Naive B cell (primary cell): ENCODE measurements at places on chromosomes 3 and 15.
A peak's percentile ranks its signal among the peaks of the same experiment; 100 is the strongest.

- no peaks in the 10 kb centered on the region for H3K4me1 ChIP-seq
- no peaks in the 10 kb centered on the region for H3K36me3 ChIP-seq
- H3K27ac ChIP-seq = no peak overlapping the region
- H3K4me3 ChIP-seq = no peak overlapping the region
- no peak for DNase-seq
- H3K27me3 ChIP-seq = peaks cover 15% of the 10 kb centered on the region
Observed at GRCh38 chr3:189170559-189170958, 1.2 kb upstream of the TPRG1 start.

- no peak overlapping the region for H3K27ac ChIP-seq
- no peak for DNase-seq
- no peaks in the 10 kb centered on the region for H3K4me1 ChIP-seq
- H3K4me3 ChIP-seq = no peak overlapping the region
Observed at GRCh38 chr3:33758864-33759263, 39.6 kb upstream of the PDCD6IP start.

GRCh38 chr3:64651741-64652241 lies 36.0 kb downstream of the ADAMTS9 start:
- no peak for DNase-seq
- no peaks in the 10 kb centered on the region for H3K27me3 ChIP-seq
- no peaks in the 10 kb centered on the region for H3K4me1 ChIP-seq
- no peak overlapping the region for H3K4me3 ChIP-seq
- H3K36me3 ChIP-seq = no peaks in the 10 kb centered on the region

DNA sequence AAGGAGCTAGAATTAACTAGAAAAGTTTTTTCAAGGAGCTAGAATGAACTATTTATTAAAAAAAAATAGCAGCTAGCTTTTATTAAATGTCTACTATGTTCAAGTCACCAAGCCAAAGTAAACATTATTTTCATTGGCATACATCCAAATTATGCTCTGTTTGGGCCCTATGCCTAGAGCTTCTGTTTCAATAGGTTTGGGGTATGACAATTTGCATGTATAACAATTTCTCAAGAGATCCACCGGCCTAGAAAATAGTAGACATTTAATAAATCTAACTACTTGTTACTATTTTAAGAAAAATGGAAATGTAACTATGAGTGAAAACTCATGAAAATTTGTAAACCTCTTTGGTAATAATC lies 8.0 kb downstream of the GABRR3 start:
- H3K27me3 ChIP-seq = peaks cover 10% of the 10 kb centered on the region
- no peaks in the 10 kb centered on the region for H3K36me3 ChIP-seq
- H3K4me1 ChIP-seq = no peaks in the 10 kb centered on the region
- H3K27ac ChIP-seq = no peak overlapping the region
- no peak for DNase-seq

DNA sequence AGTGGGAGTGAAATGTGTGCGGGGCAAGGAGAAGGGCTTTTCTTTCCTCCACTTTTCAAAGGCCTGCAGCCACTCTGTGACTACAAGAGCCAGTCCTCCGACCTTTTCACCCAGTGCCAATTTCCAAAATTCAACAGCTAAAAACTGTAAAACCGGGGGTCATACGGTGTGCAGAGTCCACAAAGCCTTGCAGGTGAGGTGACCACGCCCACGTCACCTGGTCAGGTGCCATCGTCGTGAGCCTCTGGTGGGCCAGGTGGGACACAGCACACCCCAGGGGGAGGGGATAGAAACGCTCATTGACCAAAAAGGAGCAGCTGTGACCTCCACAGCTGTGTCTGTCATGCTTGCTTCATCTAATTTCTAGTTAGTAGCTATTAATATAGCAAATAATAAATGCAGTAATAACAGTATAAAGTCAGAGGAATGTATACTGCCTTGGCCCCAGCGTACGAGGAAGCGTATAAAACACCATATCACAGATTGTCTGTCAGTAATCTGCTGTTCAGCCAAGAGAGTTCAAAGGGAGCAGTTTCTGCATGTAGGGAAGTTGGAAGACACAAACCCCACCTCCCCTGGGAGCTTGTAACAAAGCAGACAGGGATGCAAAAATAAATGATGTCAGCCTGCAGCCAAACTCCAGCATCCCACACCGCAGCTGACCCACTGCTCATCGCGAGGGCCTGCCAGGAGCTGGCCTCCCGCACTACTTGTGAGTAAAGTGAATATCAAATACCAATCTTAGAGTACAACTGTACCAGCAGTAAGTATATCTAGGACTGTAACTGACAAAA lies 86.7 kb downstream of the VGLL4 start:
- H3K36me3 ChIP-seq = peaks cover 10% of the 10 kb centered on the region
- H3K27me3 ChIP-seq = no peaks in the 10 kb centered on the region
- no peak for DNase-seq
- no peak overlapping the region for H3K4me3 ChIP-seq

- peaks cover 8% of the 10 kb centered on the region for H3K4me1 ChIP-seq
- H3K4me3 ChIP-seq = no peak overlapping the region
- no peak overlapping the region for H3K27ac ChIP-seq
Observed at GRCh38 chr3:99850608-99851007, 32.9 kb downstream of the CMSS1 start.

DNA sequence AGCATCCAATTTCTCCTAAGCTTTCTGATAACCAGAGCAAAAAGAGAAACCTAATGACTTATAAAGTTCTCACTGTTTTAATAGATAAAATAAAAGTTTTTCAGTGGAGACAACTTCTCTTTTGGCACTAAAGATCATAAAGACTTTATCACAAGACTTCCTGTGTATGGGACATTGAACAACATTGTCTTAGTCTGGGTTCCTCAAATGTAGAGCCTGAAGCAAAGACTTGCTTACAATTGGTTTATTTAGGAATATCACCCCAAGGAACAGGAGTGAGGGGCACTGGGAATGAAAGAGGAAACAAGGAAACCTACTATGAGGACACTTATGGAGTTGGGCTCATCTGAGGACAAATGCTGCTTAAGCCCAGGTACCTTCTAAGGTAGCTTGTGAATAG lies 127.4 kb downstream of the B3GALNT1 start:
- no peaks in the 10 kb centered on the region for H3K36me3 ChIP-seq
- no peak overlapping the region for H3K27ac ChIP-seq
- H3K4me1 ChIP-seq = peaks cover 37% of the 10 kb centered on the region
- DNase-seq = no peak
- H3K27me3 ChIP-seq = no peaks in the 10 kb centered on the region
- no peak overlapping the region for H3K4me3 ChIP-seq

- no peaks in the 10 kb centered on the region for H3K27me3 ChIP-seq
- no peaks in the 10 kb centered on the region for H3K4me1 ChIP-seq
- no peak overlapping the region for H3K27ac ChIP-seq
- no peak for DNase-seq
Observed at GRCh38 chr3:71621825-71622537, 38.5 kb upstream of the FOXP1 start.

- H3K27me3 ChIP-seq = no peaks in the 10 kb centered on the region
- H3K36me3 ChIP-seq = no peaks in the 10 kb centered on the region
- peaks cover 17% of the 10 kb centered on the region for H3K4me1 ChIP-seq
- H3K4me3 ChIP-seq = no peak overlapping the region
- H3K27ac ChIP-seq = no peak overlapping the region
- DNase-seq = no peak
Observed at GRCh38 chr3:4850928-4851265, 128.3 kb upstream of the BHLHE40 start.

DNA sequence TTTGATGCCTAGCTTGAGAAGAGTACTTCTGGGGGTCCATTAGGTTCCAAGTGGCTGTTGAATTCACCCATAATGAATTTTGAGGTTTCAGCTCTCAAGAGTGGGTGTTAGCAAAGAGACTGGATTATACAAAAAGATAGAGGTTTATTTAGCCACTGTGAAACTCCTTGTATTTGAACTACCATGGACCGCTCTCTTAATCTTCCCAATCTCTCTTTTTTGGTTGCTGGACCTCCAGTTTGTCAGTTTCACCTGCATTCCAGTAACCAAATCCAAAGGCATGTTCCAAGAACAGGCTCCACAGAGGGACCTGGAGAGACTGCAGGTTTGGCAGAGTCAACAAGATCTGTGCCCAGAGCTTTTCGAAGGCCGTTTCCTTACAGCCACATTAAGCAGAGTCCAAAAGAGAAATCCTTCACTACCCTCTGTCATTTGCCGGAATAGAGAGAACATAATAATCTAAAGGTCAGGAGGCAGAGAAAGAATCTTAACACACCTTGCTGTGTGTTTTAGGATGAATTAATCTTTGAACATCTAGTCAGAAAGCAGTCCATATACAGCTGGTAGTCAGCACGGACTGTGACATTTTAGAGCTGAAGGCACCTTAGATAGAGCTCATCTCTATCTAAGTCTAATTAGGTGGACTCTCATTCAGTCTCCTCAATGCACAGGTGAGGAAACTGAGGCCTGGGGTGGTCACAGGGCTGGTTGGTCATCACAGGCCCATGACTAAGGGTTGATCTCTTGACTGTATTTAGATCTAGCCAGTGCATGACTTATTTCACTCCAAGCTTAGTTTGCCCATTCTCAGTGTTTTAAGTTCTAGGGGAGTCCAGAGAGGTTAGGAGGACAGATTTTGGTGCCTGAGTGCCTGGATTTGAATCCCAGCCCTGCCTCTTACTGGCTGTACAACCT lies 1.3 kb downstream of the ABHD2 start:
- H3K4me1 ChIP-seq = peaks cover 35% of the 10 kb centered on the region
- H3K36me3 ChIP-seq = peaks cover 4% of the 10 kb centered on the region
- no peaks in the 10 kb centered on the region for H3K27me3 ChIP-seq
- H3K27ac ChIP-seq = peak overlapping the region; percentile 92

DNA sequence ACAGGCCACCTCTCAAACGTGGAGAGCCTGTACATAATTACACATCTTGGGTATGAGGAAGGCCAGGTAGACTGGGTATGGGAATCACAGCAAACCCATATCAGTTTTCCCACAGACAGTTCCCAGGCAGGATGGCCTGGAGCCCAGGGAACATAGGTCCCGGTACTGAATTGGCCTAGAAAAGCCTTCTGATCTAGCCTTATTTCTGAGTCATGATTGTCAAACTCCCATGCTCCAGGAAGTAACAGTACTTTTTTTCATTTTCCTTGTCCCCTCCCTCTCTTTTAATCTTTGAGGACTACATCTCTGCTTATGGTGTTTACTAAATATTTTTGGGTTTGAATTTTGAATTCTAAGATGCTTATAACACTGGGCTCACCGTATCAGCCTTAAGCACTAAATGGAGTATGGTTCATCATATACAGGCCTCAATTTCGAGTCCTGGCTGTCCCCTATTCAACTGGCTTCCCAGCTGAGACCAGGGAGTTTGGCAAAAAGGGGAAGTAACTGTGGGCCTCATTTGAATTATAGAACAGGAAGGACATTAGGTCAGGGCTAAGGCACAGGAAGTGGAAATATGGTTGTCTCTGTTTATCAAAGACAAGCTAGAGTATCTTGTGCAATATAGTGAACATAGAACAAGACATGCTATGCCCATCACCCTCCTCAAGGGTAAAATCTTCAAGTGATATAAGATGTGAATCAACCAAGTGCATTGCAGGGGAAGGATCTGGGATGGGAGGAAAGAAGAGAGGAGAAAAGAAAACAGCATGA lies 494.6 kb downstream of the NTRK3 start:
- no peak for DNase-seq
- peaks cover 18% of the 10 kb centered on the region for H3K4me1 ChIP-seq
- H3K4me3 ChIP-seq = peak overlapping the region; percentile 40
- H3K36me3 ChIP-seq = no peaks in the 10 kb centered on the region
- no peaks in the 10 kb centered on the region for H3K27me3 ChIP-seq
- no peak overlapping the region for H3K27ac ChIP-seq

- H3K27me3 ChIP-seq = no peaks in the 10 kb centered on the region
- no peak overlapping the region for H3K4me3 ChIP-seq
- H3K27ac ChIP-seq = no peak overlapping the region
- no peak for DNase-seq
Observed at GRCh38 chr3:69066121-69066520, 14.0 kb upstream of the TMF1 start.

DNA sequence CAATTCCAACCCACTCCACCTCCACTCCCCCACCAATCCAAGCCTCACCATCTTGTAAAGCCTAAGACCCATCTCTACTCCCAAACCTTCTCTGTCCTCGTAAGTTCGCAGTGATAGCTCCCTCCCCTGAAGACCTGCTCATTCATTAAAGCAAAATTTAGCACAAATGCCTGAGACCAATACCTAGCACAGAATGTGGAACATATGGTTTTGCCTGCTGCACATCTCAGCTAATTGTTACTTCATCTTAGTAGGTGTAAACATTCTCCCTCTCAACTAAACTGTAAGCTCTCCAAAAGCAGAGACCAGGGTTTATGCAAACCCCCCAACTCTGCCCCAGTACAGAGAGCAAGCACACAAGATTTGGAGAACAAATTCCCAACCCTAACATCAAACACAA lies 20.5 kb downstream of the DCLK3 start:
- H3K27ac ChIP-seq = no peak overlapping the region
- DNase-seq = no peak
- H3K4me1 ChIP-seq = no peaks in the 10 kb centered on the region
- H3K27me3 ChIP-seq = peaks cover 16% of the 10 kb centered on the region
- H3K4me3 ChIP-seq = no peak overlapping the region
- H3K36me3 ChIP-seq = no peaks in the 10 kb centered on the region

- no peak for DNase-seq
- no peaks in the 10 kb centered on the region for H3K4me1 ChIP-seq
- no peak overlapping the region for H3K27ac ChIP-seq
- H3K36me3 ChIP-seq = no peaks in the 10 kb centered on the region
- H3K27me3 ChIP-seq = no peaks in the 10 kb centered on the region
- no peak overlapping the region for H3K4me3 ChIP-seq
Observed at GRCh38 chr3:139473155-139473771, 3.1 kb downstream of the RBP2 start.

GRCh38 chr15:52652286-52652685 lies 26.9 kb downstream of the ATOSA start:
- peaks cover 15% of the 10 kb centered on the region for H3K4me1 ChIP-seq
- H3K27ac ChIP-seq = no peak overlapping the region
- no peak for DNase-seq
- H3K36me3 ChIP-seq = peaks cover 17% of the 10 kb centered on the region
- H3K4me3 ChIP-seq = no peak overlapping the region

DNA sequence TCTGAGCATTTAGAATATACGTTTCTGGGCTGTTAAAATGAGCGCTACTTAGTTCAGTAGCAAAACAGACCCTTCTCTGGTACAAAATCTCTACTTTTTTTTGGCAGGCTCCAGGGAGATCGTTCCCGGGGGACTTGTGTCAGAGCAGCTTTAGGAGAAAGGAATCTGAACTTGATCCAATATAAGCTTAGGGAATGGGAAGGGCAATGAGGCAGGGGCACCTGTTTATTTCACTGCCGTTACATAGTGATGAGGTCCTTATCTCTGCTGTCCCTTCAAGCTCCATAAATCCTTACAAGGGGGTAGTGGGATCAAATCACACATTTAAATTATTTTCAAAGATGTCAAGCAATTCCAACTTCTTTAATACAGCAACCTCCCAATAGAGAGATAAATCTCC lies 128.7 kb upstream of the BNIP2 start:
- no peaks in the 10 kb centered on the region for H3K36me3 ChIP-seq
- H3K27ac ChIP-seq = no peak overlapping the region
- DNase-seq = no peak
- no peak overlapping the region for H3K4me3 ChIP-seq
- H3K27me3 ChIP-seq = peaks cover 37% of the 10 kb centered on the region

- peaks cover 5% of the 10 kb centered on the region for H3K27me3 ChIP-seq
- no peak overlapping the region for H3K4me3 ChIP-seq
- H3K36me3 ChIP-seq = no peaks in the 10 kb centered on the region
- H3K4me1 ChIP-seq = no peaks in the 10 kb centered on the region
- no peak for DNase-seq
Observed at GRCh38 chr3:62527474-62527873, 154.1 kb upstream of the FEZF2 start.

GRCh38 chr3:168864107-168865021 lies 768.6 kb upstream of the GOLIM4 start:
- H3K4me3 ChIP-seq = no peak overlapping the region
- H3K27ac ChIP-seq = no peak overlapping the region
- peaks cover 6% of the 10 kb centered on the region for H3K27me3 ChIP-seq
- DNase-seq = no peak
- no peaks in the 10 kb centered on the region for H3K36me3 ChIP-seq
